ENCODE measurements at places on chromosomes 4 and X. TPM values are rescaled to one million over a fixed set of nuclear protein-coding genes. Genes with fewer than 3 reads are reported as not detected.
A peak's percentile ranks its signal among the peaks of the same experiment; 100 is the strongest.

The LUZP4 gene
- polyA plus RNA-seq, result not detected

The GPRASP2 gene
- 4.0 TPM for polyA plus RNA-seq

The TLL1 gene
- polyA plus RNA-seq, result 0.56 TPM

The KLB gene
- polyA plus RNA-seq, result 0.21 TPM

The TFE3 gene
- 20.8 TPM for polyA plus RNA-seq

The CASP6 gene
- polyA plus RNA-seq, result 36.0 TPM

The NONO gene
- 342 TPM for polyA plus RNA-seq

The DMRTC1B gene
- not detected for polyA plus RNA-seq

The TEC gene
- 1.9 TPM for polyA plus RNA-seq

DNA sequence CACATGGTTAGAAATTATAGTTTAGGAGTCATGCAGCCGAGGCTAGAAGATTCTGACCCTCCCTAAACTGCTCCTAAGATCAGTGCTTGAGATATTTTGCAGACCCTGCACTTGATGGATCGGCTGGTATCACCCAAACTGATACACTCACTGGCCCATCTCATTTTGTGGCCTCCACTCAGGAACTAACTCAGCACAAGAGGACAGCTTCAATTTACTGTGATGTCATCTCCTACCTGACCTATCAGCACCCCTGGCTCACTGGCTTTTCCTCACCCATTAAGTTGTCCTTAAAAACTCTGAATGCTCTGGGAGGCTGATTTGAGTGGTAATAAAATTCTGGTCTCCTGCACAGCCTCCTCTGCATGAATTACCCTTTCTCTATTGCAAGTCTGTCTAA lies 450.9 kb downstream of the PCDH10 start:
- no peak for DNase-seq

- DNase-seq, result no peak
Measured at GRCh38 chr4:104973708-104974107, 173.0 kb upstream of the TET2 start.

DNA sequence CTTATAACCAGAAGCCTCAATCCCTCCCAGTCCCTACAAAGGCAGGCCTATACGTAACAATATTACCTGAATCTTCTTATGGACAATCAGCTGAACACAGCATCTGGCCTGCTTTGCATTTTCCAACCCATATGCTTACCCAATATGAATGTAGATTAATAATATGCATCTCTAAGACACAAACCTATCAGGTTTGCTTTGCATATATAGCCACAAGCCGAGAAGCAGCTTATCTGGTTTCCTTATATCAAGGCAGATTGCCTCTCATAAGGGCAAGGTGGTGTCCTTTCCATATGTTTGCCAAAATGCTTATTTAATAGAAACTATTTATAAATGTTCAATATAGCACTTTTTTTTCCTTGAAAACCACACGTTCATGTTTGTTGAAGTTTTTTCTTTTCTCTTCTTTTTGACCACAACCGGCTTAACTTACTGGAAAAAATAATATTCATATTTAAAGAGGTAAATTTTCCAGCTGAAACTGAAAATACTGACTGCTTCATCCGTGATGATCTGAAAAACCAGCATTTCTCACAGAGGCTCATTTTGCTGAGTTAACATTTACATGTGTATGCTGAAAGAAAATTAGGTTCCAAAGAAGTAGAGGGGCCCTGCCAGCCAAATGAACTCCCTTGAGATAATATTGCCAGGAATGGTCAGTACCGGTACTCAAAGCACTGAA lies 3.8 kb downstream of the IL21 start:
- DNase-seq, result no peak

DNA sequence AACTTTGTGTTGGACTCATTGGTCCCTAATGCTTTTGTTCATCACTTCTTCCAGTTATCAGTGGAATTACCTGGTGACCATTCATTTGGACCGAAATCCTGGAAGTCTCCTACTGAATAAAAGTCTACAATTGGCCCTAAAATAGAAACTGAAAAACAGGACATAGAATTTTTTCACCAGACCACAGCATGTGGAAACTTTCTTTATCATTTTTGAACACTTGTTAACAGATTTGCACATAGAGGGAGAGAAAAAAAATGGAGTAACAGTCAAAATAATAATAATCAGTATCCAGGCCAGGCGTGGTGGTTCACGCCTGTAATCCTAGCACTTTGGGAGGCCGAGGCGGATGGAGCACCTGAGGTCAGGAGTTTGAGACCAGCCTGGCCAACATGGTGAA lies 7.1 kb downstream of the EPGN start:
- DNase-seq, result no peak

DNA sequence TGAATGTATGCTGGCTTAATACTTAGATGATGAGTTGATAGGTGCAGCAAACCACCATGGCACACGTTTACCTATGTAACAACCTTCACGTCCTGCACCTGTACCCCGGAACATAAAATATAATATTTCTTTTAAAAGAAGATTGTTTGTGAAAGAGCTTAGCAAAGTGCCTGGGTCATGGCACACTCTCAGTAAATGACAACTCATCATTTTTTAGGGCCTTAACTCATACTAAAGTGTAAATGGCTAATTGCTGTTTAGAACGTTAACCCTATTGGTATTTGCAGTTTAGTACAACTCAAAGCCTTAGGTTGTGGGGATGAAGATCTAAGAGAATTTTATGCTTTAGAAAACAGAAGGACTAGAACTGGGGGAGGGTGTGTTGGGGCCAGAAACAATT lies 67.7 kb downstream of the SEL1L3 start:
- DNase-seq, result no peak

- DNase-seq, result peak; percentile 1
Measured at GRCh38 chrX:30748342-30748960, 95.2 kb downstream of the GK start.

GRCh38 chr4:174663216-174663615 lies 140.9 kb upstream of the HPGD start:
- no peak for DNase-seq

DNA sequence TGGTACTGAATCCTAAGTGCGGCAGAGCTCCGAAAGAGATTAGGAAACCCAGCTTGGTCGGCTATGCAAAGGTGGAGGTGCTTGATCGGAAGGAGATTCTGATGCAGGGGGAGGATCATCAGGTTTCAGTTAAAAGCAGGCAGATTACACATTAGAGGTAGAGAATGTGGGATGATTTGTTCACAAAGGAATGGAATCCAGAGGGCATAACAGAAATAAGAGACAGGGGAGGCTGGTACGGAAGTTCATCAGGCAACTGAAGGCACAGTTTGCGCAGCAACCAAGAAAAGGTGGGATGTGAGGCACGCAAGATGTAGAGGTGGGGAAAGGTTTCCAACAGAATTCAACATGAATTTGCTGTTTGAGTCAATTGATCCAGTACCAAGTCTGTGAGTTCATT lies 424 bp upstream of the ZNF330 start:
- peak; percentile 38 for DNase-seq

DNA sequence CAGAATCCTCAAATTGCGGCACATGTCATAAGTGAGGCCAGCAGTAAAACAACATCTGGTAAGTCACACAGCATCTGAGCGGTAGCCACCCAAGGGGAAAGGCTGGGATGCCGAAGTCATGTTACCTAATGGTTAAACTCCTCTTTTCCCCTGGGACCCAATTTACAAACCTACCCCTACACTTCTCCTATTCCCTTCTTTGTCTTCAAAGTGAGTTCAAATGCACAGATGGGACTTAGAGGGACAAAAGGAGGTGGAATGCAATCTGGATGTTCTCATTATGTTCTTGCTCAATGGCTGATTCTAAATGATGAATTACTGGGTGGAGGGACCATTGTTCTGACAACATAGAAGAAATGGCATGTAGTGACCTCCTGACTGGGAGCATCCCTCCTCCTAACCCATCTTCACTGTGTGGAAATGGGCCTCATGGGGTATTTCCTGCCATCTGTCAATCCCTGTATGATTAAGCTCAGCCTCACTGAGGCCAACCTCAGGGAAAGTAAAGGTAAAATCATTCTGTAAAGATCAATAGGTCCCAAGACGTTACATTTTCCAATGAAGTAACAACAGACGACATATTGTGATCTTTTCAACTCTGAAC lies 8.5 kb downstream of the CD40LG start:
- DNase-seq, result no peak

DNA sequence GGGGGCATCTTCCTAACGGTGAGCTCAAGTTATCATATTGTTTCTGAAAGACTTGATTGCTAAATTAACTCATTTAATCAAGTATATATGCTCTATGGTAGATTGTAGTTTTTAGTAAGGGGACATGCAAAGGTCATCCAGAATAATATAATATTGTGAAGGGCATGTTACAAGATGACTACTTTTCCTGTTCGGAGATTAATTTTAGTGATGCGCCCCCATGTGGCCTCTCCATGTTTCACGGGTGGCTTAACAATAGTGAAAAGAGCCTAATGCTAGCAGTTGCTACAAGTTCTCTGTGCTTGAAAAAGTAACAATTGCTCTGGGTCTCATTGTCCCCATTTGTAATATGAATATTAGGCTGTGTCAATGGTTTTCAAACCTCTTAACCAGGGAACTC lies 12.2 kb downstream of the SMPX start:
- DNase-seq, result peak; percentile 41
